ENCODE measurements at places on chromosomes 7 and 10. TPM values are rescaled to one million over a fixed set of nuclear protein-coding genes. Genes with fewer than 3 reads are reported as not detected.

- no peak for DNase-seq
Observed at GRCh38 chr10:3452173-3452626, 279.6 kb upstream of the PITRM1 start.

DNA sequence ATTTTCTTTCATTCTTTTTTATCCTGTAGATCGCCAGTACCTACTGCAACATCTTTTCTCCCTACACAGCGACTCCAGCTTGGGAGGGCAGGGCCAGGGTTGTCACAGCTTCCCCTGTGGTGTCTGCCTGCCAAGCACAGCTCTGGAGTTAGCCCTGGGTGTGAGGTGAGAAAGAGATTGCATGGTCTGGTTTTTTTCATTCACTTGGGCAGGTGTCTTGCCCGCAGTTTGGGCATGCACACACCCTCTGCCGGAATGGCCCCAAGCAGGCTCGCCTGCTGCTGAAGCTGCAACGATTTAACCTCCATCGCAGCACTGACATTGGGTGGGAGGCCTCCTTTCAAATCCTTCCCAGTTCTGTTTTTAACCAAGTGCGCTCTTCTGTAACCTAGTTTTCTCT is 132.8 kb downstream of the WNT2 start:
- no peak for DNase-seq

- no peak for DNase-seq
Observed at GRCh38 chr7:143499246-143499645, 21.6 kb downstream of the TAS2R41 start.

DNA sequence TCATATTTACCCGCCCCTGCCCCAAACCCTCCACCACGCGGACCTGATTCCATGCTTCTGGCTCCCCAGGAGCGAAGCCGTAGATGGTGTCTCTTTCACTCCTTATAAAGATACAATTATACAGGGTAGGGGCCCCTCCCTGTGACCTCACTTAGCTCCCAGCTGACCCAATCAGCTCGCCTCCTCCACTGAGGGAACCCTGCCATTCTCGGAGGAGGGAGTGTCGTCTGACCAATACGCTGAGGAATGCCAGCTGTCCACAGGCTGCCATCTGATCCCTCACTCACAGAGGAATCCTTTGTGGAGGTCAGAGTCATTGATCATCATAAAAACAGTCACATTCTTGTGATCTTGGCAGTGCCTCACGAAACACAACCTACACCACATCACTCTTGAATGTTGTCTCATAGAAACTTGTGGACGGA is 67.5 kb upstream of the INSIG1 start:
- DNase-seq, result peak; percentile 82

DNA sequence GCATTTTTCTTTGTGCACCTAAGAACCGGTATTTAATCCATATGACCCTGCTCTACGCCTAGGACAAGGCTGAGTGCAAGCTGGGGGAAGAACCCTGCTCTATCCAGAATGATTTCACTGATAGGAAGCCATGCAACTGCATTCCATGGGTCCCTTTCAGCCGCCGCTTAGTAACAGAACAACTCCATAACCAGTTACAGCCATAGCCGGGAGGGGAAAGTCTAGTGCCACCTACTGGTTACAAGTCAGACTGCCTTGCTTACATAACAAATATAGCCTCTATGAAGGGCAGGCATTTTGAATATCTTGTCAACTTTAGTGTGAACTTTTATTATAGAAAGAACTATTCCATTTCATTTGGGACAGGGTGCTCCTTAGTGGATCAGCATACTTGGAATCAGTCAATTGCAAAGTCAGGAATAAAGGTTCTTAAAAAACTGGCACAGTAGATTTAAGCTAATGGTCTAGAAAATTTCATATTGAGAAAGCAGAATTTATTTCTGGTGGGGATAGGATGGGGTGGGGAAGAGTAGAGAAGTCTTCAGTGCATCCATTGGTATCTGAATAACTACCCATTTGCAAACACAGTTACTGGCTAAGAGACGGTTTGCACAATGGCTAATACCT is 521.7 kb downstream of the ADRA2A start:
- peak; percentile 71 for DNase-seq

GRCh38 chr7:4612237-4612636 is 69.9 kb upstream of the FOXK1 start:
- DNase-seq, result no peak

GRCh38 chr10:95389982-95390381 is 99.2 kb upstream of the PDLIM1 start:
- DNase-seq, result no peak

- DNase-seq, result no peak
Observed at GRCh38 chr10:53491774-53492173, 719.2 kb upstream of the MBL2 start.

The MUC12 gene
- total RNA-seq, result 0.72 TPM

The NAT16 gene
- not detected for total RNA-seq

The GPER1 gene
- total RNA-seq, result 4.7 TPM

The HMX2 gene
- 0.69 TPM for total RNA-seq

The TUBB8 gene
- total RNA-seq, result not detected

The TEX36 gene
- not detected for total RNA-seq

Data from mucosa of gallbladder (tissue), 1 donor.